Activated CD4-positive, alpha-beta T cell treated with anti-CD3 and anti-CD28 coated beads for 36 hours (primary cell): ENCODE measurements at places on chromosomes 3 and 15. TPM values are rescaled to one million over a fixed set of nuclear protein-coding genes. Genes with fewer than 3 reads are reported as not detected.
A peak's percentile ranks its signal among the peaks of the same experiment; 100 is the strongest.

The TNNC1 gene
- total RNA-seq = 2.7 TPM

The CPLX3 gene
- total RNA-seq = not detected

DNA sequence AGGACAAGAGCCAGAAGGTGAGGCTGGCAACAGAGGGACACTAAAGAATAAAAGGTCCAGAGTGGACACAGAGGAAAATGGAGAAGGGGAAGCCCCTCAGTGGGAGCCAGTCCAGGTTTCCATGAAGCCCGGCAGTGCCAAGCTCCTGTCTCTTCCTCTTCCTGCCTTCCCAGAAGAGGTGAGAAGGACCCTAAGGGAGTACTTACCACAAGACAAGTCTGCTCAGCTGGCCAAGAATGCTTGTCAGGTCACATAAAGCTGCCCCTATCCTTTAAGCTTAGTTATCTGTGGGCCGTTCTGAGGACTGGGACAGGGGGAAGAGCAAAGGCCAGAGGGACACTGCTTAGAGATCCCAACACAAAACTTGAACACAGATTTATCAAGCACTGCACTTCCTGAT is 100.2 kb downstream of the RYK start:
- no peak overlapping the region for H3K4me3 ChIP-seq
- H3K27me3 ChIP-seq = no peaks in the 10 kb centered on the region
- H3K27ac ChIP-seq = no peak overlapping the region
- no peak for DNase-seq
- no peaks in the 10 kb centered on the region for H3K4me1 ChIP-seq
- peaks cover 30% of the 10 kb centered on the region for H3K36me3 ChIP-seq

The ZNF385D gene
- total RNA-seq = not detected

The STXBP5L gene
- not detected for total RNA-seq

DNA sequence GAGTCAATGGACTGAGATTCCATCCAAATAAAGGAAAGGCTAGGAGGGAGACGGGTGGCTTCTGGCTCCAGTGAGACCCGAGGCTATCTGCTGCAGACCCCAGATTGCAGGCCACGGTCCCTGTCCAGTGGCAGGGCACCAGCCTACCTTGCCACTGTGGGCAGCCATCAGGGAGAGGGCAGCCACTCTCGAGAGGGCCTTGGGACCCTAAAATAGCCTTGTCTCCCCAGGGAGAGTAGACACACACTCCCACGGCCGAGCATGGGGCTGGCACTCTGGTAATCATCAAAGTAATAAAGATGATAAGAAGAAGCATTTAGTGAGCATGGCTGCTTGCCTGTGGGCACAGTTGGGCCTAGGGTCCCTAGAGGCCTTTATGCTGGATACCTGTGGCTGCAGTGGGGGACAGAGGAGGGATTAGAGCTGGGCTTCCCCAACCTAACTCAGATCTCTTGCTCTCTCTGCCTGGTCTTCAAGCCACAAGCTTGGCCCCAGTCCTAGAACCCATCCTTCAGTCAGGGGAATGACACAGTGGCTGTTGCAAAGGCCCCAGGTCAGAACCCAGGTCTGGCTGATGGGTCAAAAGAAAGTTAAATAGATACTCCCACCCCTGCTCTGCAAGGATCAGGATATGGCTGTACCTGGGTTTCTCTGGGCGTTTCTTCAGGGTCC is 9.2 kb upstream of the VIPR1 start:
- peaks cover under 1% of the 10 kb centered on the region for H3K27me3 ChIP-seq
- no peaks in the 10 kb centered on the region for H3K4me1 ChIP-seq
- DNase-seq = no peak
- H3K36me3 ChIP-seq = no peaks in the 10 kb centered on the region

The CCNB2 gene
- total RNA-seq = 68.0 TPM

DNA sequence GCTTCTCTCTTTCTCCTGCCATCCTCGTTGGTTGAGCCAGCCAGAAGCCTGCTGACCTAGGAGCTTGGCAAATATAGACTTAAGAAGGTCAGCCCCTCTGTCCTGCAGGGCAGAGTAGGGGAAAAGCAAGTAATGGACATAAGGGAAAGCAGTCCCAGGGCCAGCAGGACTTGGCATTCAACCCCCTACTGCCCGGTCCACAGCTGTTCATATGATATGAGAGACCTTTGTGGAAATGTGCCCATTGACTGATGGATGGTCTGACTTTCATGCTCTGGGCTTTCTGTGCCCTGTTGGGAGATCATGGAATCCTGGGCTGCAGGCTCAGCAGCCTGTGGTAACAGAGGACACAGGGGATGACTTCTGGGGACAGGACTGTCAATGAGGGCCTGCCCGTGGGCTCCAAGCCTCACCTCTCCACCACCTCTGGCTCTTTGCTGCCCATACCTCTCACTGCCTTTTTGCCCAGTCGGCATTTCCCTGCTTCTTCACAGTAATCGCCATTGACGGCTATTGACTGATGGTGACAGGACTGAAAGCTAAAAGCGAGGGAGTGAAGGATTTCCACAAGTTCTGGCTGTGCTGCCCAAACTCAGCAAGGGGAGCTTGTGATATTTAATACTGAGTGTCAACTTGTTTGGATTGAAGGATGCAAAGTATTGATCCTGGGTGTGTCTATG is 60.0 kb upstream of the NMNAT3 start:
- no peak overlapping the region for H3K27ac ChIP-seq
- peaks cover 4% of the 10 kb centered on the region for H3K27me3 ChIP-seq
- H3K4me1 ChIP-seq = no peaks in the 10 kb centered on the region

- DNase-seq = no peak
- H3K4me3 ChIP-seq = no peak overlapping the region
- H3K27me3 ChIP-seq = no peaks in the 10 kb centered on the region
- H3K27ac ChIP-seq = no peak overlapping the region
Observed at GRCh38 chr15:53389271-53390037, 370.0 kb downstream of the WDR72 start.

DNA sequence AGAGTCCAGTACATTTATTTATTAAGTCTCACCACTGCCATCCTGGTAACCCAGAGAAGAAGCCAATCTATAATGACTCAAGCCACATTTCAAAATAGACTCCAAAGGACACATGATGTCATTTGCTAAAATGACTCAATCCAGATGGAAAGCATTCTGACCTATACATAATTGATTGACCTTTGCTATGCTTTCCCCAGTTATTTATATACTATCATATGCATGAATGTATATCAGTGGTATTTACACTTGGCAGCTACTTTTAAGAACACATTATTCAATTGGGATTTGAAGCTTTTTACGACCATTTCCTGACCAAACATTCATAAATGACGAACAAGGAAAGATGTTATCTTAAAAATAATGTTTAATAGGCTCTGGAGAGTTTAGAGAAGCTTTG is 297.2 kb downstream of the FHIT start:
- peaks cover 5% of the 10 kb centered on the region for H3K36me3 ChIP-seq
- no peak overlapping the region for H3K4me3 ChIP-seq
- no peak for DNase-seq
- H3K27ac ChIP-seq = no peak overlapping the region

DNA sequence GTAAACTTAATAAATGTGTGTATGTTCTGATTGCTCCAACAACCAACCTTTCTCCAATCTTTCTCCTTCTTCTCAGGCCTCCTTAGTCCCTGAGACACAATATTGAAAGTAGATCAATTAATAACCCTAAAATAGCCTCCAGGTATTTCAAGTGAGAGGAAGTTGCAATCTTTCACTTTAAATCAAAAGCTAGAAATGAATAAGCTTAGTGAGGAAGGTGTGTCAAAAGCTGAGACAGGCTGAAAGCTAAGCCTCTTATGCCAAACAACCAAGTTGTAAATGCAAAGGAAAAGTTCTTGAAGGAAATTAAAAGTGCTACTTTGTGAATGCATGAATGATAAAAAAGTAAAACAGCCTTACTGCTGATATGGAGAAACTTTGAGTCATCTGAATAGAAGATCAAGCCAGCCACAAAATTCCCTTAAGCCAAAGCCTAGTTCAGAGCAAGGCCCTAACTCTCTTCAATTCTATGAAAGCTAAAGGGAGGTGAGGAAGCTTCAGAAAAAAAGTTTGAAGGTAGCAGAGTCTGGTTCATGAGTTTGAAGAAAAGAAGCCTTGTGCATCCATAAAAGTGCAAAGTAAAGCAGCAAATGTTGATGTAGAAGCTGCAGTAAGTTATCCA is 38.6 kb downstream of the CCDC80 start:
- H3K27me3 ChIP-seq = no peaks in the 10 kb centered on the region
- no peak for DNase-seq
- H3K4me1 ChIP-seq = peaks cover 25% of the 10 kb centered on the region

The ABHD10 gene
- total RNA-seq = 64.1 TPM

The VIPR1 gene
- total RNA-seq = 6.6 TPM

DNA sequence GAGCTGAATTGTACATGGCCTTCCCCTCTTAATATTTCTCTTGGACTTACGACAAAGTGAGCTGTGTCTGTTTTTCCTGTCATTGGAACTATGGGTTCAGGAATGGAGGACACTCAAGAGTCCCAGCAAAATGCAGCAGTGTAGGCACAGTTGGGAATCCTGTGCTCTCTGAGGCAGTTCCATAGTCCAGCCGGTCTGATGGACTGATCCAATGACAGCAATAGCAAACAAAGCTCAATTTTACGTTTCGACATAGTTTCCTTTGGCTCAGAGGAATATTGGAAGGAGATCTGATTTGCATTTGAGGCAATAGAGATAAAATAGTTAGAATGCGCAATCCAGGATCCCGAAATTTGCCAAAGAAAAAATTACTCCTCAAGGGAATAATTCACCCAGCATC is 276.9 kb upstream of the CNTN3 start:
- no peaks in the 10 kb centered on the region for H3K27me3 ChIP-seq
- H3K4me3 ChIP-seq = no peak overlapping the region
- no peak for DNase-seq

- no peak overlapping the region for H3K27ac ChIP-seq
- DNase-seq = no peak
- no peaks in the 10 kb centered on the region for H3K27me3 ChIP-seq
Observed at GRCh38 chr3:88362428-88362827, 212.7 kb downstream of the C3orf38 start.

GRCh38 chr3:148335612-148336011 is 362.1 kb upstream of the AGTR1 start:
- DNase-seq = no peak
- H3K36me3 ChIP-seq = no peaks in the 10 kb centered on the region
- H3K27ac ChIP-seq = no peak overlapping the region
- H3K4me3 ChIP-seq = no peak overlapping the region
- no peaks in the 10 kb centered on the region for H3K27me3 ChIP-seq
- no peaks in the 10 kb centered on the region for H3K4me1 ChIP-seq

- no peak for DNase-seq
- peaks cover 55% of the 10 kb centered on the region for H3K36me3 ChIP-seq
- H3K4me3 ChIP-seq = no peak overlapping the region
- H3K4me1 ChIP-seq = peaks cover 6% of the 10 kb centered on the region
- H3K27ac ChIP-seq = peak overlapping the region; percentile 6
Observed at GRCh38 chr15:74626752-74627692, 11.4 kb downstream of the CLK3 start.
